Activated naive CD4-positive, alpha-beta T cell (primary cell): ENCODE measurements at places on chromosomes 2 and 18.

DNA sequence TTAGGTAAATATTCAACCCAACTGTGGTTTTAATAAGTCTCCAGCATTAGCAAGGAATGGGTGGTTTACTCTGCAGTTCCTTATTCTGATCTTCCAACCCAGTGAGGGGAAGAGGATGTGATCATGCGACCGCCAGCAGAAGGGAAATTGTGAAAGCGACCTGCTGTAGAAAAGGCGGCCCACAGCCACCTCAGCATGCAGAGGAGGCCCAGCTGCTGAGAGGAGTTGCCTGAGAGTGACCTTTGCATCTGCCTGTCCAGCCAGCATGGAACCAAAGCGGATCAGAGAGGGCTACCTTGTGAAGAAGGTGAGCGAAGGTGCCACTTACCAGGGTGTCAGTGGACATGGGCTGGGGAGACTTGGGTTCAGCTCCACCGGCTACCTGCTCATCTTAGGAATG, at the start of gene PLEK:
PLEK (plus strand) TSS at position 196 of the 400 bp plus-strand sequence; CDS start at position 266, 70 bp downstream.
- DNase-seq = no peak

- DNase-seq = no peak
Measured at GRCh38 chr2:209334188-209335017, 89.4 kb upstream of the MAP2 start.

- DNase-seq = no peak
Measured at GRCh38 chr18:9263264-9263663, 71.3 kb upstream of the TWSG1 start.

GRCh38 chr2:21559351-21559750, 435.6 kb downstream of the TDRD15 start:
- DNase-seq = no peak

- DNase-seq = no peak
Measured at GRCh38 chr2:178523596-178524134, 43.4 kb downstream of the PLEKHA3 start.

GRCh38 chr2:135052997-135053474, 944 bp downstream of the RAB3GAP1 start:
- DNase-seq = no peak

GRCh38 chr2:79292958-79293315, 133.4 kb upstream of the REG3A start:
- DNase-seq = no peak

DNA sequence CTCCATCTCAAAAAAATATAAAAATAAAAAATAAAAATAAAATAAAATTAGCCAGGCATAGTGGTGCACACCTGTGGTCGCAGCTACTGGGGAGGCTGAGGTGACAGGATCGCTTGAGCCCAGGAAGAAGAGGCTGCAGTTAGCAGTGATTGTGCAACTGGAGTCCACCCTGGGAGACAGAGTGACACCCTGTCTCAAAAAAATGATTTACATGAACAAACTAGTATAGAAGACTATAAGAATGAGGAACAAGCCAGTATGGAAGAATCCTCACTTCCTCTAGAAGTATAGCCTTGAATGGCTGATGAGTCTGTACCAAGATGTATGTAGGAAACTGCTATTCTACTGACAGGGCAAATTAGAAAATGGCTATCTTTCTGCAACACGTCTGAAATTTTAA, 10.9 kb downstream of the YES1 start:
- DNase-seq = no peak

DNA sequence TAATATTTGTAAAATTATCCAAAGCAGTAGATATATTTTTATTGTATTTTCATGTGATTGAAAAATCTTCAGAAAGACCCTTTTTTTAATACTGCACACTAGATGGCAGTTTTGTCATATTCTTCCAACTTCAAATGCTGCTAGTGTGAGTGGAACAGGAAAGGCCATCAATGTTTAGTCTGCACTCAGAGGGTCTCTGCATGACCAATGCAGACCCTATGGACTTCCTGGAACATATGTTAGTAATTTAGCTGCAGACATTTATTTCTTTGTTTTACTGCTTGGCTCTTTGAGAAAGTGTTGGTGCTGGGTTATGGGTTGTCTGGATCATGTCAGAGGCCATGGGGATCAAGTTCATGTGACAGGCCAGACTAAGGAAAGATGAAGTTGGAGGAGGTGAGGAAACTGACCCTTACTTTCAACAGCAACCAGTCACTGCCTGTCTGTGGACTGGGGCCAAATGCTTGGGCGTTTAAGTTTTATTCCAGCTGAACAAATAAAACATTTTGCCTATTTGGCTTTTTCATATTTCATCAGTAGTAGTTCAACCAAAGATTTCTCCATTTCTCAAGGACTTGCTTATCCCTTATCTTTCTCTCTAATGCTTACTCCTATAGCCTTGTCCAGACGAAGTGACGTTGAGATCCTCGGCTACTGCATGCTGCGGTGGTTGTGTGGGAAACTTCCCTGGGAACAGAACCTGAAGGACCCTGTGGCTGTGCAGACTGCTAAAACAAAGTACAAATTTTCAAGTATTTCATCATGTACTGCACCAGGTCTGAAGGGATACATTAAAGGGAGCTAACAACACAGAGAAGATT, 84.8 kb downstream of the VRK2 start:
- no peak for DNase-seq

DNA sequence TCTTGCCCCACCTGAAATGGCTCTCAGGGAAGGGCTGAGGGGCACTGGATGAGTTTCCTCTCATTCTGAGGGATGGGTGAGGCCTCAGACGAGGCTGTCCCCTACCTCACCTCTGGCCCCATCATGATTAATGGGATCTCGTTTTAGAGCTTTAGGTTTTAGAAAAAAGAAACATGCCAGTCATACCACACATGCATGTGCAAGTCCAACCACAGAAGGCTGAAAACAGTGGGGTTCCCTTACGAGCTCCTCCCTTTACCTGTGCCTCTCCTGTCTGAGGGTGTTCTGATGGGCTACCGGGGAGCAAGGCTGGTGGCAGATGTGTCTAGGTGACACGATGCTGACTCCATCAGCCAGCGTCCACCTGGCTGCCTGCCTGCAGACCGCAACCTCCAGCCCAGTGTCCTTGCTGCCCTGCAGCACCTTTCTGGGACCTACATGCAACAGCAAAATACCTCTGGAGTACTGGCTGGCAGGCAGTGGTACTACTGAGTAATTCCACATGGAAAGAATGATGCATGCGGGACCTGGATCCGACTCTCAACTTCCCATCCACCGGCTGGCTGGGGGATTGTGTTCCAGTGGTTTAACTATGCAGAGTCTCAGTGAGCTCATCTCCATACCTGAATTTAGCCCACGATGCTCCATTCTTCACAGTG, 9.1 kb upstream of the LYPD6B start:
- no peak for DNase-seq

GRCh38 chr18:26468931-26469340, 79.4 kb downstream of the KCTD1 start:
- DNase-seq = no peak

GRCh38 chr2:182763311-182763912, 47.4 kb downstream of the DNAJC10 start:
- DNase-seq = no peak

DNA sequence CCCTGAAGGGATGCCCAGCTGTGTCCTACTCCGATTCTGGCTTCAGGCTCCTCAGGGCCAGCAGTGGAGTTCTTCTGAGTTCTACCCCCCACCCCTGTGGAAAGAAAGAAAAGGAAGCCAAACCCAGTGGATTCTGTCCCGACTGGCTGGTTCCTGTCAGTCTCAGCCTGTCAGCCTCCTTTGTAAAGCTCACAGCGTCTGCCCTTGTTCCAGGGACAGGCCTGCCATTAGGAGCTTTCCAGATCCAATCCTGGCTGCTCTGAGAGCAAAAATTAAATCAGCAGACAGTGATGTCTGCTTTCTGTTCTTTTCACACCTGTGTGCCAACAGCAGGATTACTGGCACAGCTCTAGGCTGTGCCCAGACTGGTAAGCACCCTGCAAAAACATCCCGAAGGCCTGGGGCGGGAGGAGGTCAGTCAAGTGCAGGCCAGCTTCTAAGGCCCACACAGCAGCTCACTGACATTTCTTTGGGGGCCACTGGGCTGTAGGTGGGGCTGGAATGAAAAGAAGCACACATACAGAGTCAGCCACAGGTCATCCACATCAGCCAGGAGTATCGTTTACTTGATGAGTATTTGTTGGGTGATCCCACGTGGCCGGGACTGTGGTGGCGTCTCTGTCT, 69.1 kb downstream of the EHD3 start:
- DNase-seq = no peak

GRCh38 chr18:60417946-60418345, 45.4 kb upstream of the MC4R start:
- no peak for DNase-seq

GRCh38 chr2:145186303-145186702, 666.4 kb upstream of the ZEB2 start:
- DNase-seq = no peak
